Neural crest cell (in vitro differentiated cells): ENCODE measurements at places on chromosomes 3 and 15. TPM values are rescaled to one million over a fixed set of nuclear protein-coding genes. Genes with fewer than 3 reads are reported as not detected.

- no peak for DNase-seq
These were observed 560.0 kb downstream of the ROBO2 start for GRCh38 chr3:77599948-77600347.

GRCh38 chr3:133360476-133360875 is 39.4 kb upstream of the BFSP2 start:
- DNase-seq = no peak

AGTR1 gene
- total RNA-seq = 2.1 and 2.3 TPM in 2 replicates

DNA sequence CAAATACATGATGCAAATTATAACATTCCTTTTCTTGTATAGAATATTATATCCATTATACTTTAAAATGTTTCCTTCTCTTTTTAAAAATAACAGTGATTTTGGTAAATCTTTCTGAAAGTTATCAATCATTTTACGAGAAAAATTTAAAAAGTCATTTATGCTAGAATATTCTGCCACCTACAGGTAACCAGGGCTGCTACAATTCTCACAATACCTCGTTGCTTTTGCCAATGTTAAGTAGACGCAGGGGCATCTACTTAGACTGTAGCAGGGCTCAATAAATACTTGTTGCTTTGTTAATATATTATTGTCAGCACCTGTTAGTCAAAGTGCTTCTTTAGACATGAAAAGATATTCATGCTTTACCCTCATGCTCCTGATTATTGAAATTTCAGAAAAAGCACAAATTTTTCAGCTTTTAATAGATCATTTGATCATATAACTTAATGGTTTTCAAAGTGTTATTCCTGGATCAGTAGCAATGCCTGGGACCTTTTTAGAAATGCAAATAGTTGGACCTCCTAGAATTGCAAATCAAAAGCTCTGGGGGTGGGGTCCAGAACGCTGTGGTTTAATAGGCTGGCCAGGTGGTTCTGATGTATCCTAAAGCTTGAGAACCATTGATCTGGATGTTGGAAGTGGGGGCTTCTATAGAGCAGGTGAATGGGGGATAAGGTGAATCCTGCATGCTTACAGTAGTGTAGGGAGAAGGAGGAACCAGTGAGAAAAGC is 223.6 kb upstream of the PDZRN3 start:
- DNase-seq = no peak

DNA sequence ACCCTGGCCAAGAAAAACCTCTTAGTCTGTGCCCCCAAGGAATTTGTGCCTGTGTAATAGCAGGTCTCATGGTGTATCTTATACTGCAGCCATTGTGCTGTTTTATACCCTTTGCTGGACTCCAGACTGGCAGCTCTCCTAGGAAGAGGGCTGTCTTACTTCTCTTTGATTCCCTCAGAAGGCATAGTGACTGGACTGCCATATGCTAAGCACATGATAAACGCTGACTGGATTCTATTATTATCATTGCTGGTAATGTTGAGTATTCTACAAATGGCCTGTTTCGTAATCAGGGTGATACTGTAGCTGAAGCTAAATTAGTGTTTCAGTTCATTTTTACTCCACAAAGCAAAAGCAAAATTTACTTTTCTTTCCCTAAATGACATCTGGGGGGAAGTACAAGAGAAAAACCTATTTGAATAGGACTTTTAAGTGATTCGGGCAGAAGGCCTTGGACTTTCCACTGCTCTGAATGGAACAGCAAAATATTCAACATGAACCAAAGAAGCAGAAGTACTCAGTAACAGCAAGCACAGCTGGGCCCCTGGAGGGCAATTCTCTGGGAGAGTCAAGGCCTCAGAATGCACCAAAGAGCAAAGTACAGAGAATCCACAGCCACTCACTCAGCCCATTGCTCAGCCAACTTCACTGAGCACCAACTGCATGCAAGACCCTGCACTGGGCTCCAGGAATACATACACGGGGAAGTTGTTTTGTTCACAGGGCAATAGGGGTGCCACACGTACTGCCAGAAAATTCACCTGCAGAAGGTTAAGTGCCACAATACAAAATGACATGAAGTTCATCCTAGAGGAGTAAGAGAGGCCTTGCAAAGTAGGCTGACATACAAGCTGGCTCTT is 7.9 kb upstream of the BCL2A1 start:
- no peak for DNase-seq

DNA sequence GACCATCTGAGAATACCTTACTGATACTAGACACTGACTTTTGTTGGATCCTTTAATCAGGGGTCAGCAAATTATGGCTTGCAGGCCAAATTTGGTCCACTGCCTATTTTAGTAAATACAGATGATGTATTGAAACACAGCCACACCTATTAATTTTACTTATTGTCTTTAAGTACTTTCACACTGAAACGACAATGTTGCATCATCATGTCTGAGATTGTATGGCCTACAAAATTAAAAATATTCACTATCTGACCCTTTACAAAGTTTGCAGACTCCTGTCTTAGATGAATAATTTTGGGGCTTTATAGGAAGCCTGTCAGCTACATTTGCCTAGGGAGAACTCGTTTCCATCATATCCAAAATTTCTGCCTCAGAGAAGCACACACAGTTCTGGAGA is 503.2 kb upstream of the TGFBR2 start:
- DNase-seq = no peak

GRCh38 chr15:40282869-40283614 is at the start of gene ANKRD63:
Gene ANKRD63, minus strand, starts transcription at chr15:40283064. Its CDS starts 478 bp downstream, at chr15:40282586.
- DNase-seq = no peak

CCNB2 gene
- total RNA-seq = 95.3 and 99.2 TPM in 2 replicates

AGBL1 gene
- 0.05 and 0.07 TPM in 2 replicates for total RNA-seq

- DNase-seq = no peak
These were observed 203.4 kb upstream of the NSMCE3 start for GRCh38 chr15:29472901-29473445.

- DNase-seq = no peak
These were observed 42.9 kb upstream of the GABRG3 start for GRCh38 chr15:26928051-26928450.

SLC6A11 gene
- total RNA-seq = 2.1 and 2.6 TPM in 2 replicates

DNA sequence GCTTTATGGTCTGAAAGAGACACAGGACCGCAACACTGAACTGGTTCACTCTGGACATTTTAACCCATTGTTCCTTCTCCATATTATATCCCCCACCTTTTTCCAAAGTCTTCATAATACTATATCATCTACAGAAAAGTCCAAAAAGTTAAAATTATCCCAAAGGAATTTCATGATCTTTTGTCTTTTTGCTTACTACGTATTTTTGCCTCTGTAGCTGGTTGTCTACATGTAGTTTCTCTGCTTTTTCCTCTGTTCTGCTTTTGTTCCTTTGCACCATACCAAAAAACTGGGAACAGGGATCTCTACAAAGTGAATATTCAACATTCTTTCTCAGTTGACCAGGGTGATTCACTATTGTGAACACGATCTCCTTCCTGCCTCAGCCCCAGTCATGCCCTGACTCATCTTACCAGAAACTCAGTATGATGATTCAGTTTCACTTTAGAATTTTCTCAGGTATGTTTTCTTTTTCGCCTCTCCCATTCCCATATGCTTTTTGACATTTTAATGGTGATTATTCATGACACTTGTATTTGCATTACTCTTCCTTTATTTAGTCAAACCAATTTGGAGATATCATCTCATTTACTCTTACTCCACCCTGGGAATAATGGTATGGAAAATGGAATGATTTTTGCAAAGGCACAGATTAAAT is 14.5 kb downstream of the EMC4 start:
- no peak for DNase-seq

- no peak for DNase-seq
These were observed 625.8 kb downstream of the OTOL1 start for GRCh38 chr3:162122405-162122804.

DNA sequence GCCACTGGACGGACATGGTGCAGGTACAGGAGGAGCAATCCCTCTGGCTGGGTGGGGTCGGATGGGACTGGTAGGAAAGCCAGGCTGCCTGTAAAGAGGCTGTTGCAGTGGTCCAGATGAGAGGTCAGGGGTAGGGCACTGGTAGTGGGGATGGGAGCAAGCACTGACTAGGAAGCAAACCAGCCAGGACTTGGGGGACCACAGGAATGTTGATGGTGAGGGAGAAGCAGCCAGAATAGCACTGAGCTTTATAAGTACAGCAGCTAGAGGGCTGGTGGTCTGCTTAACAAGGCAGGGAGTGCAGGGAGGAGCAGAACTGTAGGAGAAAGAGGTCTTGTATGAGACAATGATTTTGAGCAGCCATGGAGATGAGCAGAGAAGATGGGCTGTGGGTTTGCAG is 38.7 kb upstream of the PTPN23 start:
- DNase-seq = no peak

DNA sequence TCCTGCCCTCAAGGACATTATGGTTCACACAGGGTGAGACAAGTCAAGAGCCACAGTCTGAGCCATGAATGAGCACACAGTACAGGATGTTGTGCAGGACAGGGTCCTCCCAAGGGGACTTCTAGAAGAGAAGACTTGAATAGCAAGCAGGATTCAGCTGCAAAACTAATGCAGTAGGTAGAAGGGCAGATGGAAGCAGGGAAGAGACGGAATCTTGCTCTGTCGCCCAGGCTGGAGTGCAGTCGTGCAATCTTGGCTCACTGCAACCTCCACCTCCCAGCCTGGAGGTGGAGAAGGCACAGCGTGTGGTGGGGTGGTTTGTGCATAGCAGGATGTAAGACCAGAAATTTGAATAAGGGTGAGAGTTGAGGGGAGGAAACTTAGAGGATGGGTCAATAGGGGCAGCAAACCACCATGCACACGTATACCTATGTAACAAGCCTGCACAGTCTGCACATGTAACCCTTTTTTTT is 8.0 kb downstream of the BCL2L10 start:
- no peak for DNase-seq

USP3 gene
- 80.0 and 85.7 TPM in 2 replicates for total RNA-seq

- DNase-seq = no peak
These were observed 13.3 kb downstream of the RNF123 start for GRCh38 chr3:49702672-49703071.

GRCh38 chr3:125309476-125309875 is 65.6 kb downstream of the ZNF148 start:
- DNase-seq = no peak

- DNase-seq = no peak
These were observed 102.5 kb downstream of the IQSEC1 start for GRCh38 chr3:12970684-12971083.

STRIT1 gene
- not detected in 2 replicates for total RNA-seq

PRRT3 gene
- total RNA-seq = 5.7 and 6.4 TPM in 2 replicates

AMIGO3 gene
- total RNA-seq = 0.89 and 0.96 TPM in 2 replicates

DNA sequence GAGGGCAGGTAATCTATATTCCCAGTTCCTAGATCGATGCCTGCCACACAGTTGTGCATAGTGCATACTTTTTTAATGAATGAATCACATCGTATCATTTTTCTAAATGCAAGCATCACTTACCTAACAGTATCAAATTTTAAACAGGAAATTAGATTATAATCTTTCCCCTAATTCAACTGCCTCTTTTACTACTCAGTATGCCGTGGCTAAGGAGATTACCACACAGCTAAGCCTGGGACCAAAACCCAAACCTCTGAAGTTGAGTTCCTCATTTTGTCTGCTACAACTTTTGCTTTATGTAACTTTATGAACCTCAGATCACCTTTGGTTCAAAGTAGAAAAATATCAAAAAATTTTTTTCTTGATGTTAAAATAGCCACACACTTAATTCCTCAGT is 53.2 kb upstream of the FNDC3B start:
- DNase-seq = no peak

MAP1A gene
- 24.3 and 25.2 TPM in 2 replicates for total RNA-seq

MELTF gene
- 3.9 and 4.1 TPM in 2 replicates for total RNA-seq

NR2E3 gene
- total RNA-seq = not detected in 2 replicates

DNA sequence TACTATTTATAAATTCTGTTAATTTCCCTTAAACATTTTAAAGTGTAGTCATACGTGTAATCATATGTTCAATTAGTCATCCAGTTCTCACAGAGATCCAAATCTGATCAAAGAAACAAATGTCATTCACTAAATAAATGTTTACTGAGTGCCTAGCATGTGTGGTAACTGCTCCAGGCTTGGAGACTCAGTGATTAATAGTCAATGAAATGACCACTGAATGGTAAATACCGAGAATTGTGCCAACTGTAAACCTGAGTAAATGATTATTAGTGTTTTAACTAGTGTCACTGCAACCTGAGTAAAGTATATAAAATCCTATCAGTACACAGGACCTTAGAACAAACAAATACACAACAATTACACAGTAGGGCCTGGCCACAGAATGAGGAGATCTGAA is 52.3 kb downstream of the SH3GL3 start:
- no peak for DNase-seq

DNA sequence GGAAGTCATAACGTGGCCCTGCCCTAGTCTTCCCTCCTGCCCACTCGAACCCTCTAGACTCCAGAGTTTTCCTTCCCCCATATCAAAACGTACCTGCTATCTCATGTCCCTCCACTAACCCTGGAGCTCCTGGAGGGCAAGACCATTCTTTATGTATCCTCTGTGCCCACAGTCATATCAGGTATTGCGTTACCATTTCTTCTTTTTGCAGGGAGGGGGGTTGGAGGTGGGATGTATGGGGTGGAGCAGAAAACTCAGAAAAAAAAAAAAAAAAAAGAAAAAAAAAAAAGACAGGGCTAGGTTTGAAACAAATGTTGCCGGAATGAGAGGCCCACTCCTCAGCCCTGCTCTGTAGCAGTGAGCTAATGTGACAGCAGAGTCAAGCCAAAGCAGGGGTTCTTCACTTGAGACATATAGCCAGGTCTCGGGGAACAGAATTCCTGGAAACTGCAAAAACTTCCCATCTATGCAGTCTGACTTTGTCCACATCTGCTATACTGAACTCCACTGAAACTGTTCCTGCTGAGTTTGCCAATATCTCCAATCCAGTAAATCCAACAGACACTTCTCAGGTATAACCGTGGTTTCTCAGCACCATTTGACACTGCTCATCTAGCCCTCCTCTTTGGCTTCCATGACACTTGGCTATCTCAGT is 31.1 kb downstream of the PARP16 start:
- no peak for DNase-seq

ZNF501 gene
- total RNA-seq = 5.3 and 6.2 TPM in 2 replicates

CASR gene
- total RNA-seq = not detected in 2 replicates

GP9 gene
- not detected in 2 replicates for total RNA-seq

PGBD4 gene
- 1.9 TPM in 2 replicates for total RNA-seq

DNA sequence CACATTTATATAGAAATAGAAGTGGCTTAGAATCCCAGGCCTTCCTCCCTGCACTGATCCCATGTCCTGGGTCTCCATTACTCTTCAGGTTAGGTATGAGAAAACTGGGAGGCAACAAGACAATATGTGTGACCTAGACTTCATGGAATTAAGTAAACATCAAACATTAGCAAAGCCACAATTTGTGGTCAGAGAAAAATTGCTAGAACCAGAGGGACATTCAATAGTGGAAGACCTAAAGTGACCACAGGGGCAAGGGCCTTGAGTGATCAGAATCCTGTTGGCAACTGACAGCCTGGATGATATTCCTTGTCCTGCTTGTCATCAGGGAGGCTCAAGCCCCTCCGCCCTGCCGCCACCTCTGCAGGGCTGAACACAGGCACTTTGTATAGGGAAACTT is 322.8 kb upstream of the CTNNB1 start:
- no peak for DNase-seq

GRCh38 chr15:90683876-90684275 is 33.3 kb upstream of the BLM start:
- no peak for DNase-seq

GRCh38 chr3:123695731-123696640 is 111.1 kb upstream of the HACD2 start:
- DNase-seq = no peak

- no peak for DNase-seq
These were observed 308.0 kb upstream of the ATP11B start for GRCh38 chr3:182485301-182485700.
